ENCODE measurements at places on chromosomes 16 and 17.

- no peak for DNase-seq
Measured at GRCh38 chr17:8703001-8703400, 41.6 kb downstream of the CCDC42 start.

DNA sequence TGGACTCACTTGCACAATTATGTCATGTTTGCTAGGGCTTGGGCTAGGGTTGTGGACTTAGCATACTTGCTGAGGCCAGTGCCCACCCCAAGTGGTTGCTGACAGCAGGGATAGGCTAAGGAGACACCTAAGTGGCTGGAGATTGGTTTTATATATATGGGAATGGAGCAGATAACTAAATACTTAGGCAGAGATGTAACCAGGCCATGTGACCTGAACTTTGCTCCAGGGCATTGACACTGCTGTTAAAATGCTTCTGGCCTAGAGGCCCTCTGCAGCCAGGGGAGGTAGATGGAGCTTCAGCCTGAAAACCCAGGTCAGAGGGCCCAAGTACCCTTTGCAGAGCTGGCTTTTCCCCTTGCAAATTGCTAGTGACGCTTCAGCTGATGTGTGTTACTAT is 1.4 kb upstream of the ITGB3 start:
- no peak for DNase-seq

DNA sequence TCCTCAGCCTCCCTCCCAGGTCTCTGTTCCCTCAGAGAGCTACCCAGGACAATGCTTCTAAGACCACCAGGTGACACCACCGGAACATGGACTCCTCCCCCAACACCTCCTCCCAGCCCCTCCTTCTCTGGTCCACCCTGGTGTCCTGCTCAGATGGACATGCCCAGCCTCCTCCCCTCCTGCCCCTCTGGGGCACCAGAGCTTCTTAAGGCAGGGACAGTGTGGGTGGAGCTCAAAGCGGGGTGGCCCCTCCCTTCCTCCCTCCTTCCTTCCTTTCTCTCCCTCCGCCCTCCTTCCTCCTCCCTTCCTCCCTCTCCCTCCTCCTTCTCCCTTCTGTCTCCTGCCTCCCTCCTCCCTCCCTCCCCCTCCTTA is 22.7 kb downstream of the TRPV3 start:
- DNase-seq: no peak

- DNase-seq: no peak
Measured at GRCh38 chr16:2775131-2775716, 1.9 kb downstream of the ELOB start.

GRCh38 chr17:38596651-38597050 is 9.1 kb downstream of the SRCIN1 start:
- DNase-seq: no peak

GRCh38 chr17:82371333-82372248 is at the start of gene UTS2R:
Gene UTS2R (plus strand): TSS chr17:82371765. CDS start chr17:82374325, 2,560 bp downstream.
- DNase-seq: no peak

GRCh38 chr17:14396547-14396946 is 95.7 kb downstream of the HS3ST3B1 start:
- DNase-seq: no peak

- DNase-seq: no peak
Measured at GRCh38 chr17:1713878-1714426, 3.8 kb upstream of the TLCD2 start.

DNA sequence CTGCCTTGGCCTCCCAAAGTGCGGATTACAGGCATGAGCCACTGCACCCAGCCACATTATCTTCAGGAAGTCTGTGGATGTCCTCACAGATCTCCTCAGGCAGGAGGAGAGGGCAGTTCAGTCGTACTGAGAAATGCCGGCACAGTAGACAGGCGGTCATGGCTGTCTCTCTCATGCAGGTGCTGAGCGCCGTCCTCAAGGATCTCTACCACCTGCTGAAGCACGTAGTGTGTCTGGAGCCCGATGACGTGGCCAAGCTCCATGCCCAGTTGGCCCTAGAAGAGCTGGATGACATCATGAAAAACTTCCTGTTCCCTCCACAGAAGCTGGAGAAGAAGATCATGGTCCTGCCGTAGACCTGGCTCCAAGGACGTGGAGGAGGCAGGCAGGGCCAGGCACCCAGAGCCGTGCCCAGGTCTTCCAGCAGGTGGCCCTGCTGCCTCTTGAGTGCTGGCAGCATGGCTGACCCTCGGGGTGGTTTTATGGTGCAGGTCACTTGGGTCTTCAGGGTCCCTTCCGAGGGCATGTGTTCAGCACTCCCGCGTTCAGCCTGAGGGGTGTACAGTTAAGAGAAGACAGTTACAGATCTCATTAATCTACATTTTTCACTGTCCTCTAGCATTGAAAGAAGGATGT is 22.0 kb upstream of the HAS3 start:
- DNase-seq: no peak

All from HS-5 (cell line).